ENCODE measurements at places on chromosomes 4 and X. TPM values are rescaled to one million over a fixed set of nuclear protein-coding genes. Genes with fewer than 3 reads are reported as not detected.
A peak's percentile ranks its signal among the peaks of the same experiment; 100 is the strongest.

Gene HS3ST1
- 0.48 TPM for polyA plus RNA-seq

GRCh38 chr4:20445933-20446723 is 194.4 kb downstream of the SLIT2 start:
- peak; percentile 23 for DNase-seq

DNA sequence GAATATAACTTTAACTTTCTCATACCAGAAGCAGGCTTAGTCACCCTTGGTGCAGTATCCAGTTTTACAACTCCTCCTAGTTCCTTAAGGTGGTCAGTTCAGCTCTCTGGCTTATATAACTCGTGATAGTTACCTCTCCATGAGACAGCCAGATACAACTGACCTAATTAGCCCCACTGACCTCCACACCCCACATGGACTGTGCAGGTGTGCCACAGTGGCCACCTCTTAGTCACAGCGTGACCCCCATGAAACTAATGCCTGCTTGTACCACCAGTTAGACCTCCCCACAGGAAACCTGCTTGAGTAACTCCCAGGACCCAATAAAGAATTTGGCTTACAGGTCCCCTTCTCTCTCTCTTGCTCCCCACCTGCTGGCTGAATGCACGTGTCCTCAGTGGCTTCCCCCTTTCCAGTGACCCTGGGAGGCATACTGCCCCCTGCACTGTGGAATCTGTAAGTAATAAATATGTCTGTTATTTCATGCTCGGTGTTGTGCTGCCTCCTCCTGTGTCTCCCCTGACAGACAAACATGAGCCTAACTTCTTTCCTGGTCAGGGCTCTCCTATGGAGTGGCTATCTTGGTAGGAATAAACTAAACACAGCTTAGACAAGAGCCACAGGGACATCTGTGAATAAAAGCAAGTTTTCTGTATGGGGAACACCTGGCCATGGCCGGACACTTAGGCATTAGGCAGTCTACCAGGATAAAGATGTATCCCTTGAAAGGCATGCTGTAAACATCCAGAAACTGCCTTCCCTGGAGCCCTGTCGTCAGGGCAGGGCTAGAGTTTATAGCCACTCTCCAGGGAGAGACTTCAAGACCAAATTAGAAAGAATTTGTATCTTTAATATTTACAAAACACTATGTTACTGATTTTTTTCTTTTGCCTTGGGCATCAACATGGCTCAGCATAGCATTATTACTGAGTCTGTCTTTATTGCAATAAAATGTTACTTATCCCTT is 209.7 kb upstream of the BOD1L1 start:
- DNase-seq, result no peak

- DNase-seq, result no peak
These were observed 78.0 kb downstream of the MSN start for GRCh38 chrX:65745427-65745826.

Gene CT45A5
- polyA plus RNA-seq, result not detected

- no peak for DNase-seq
These were observed 183.4 kb downstream of the NPFFR2 start for GRCh38 chr4:72215198-72215597.

DNA sequence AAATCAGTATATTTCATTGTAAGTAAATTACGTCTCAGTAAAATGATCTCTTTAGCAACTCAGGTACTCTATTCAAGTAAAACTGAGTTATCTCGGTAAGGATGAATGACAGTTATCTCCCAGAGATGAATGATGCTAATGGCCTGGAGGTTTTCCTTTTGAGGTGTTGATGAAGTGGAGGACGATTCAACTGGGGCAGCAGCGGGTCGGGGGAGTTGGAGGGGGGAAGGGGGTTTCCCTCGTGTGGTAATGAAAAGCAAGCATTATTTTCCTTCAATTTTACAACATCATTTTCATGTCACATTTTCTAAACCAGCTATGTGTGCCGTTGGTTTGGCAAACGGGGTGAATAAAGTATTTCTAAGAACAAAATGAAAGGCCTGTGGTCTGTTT is 92.4 kb upstream of the ATXN3L start:
- no peak for DNase-seq

- no peak for DNase-seq
These were observed 14.2 kb downstream of the PHOX2B start for GRCh38 chr4:41734371-41734770.

DNA sequence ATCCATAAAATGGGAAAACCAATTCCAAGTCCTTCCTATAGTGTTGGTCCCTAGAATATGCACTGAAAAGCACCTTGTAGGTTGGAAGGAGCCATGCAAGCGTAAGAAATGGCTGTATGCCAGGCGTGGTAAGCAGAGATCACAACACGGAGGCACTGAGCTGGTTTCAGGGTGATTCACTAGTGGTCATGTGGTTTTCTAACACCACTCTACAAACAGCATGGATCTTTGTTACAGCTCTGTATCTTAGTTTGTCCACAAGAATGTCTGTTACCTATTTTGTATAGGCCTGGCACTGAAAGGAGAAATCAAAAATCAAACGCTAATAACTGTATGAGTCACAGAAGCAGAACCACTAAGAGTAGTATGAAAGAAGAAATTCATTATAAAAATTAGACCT is 71.9 kb downstream of the MAGEB17 start:
- no peak for DNase-seq

DNA sequence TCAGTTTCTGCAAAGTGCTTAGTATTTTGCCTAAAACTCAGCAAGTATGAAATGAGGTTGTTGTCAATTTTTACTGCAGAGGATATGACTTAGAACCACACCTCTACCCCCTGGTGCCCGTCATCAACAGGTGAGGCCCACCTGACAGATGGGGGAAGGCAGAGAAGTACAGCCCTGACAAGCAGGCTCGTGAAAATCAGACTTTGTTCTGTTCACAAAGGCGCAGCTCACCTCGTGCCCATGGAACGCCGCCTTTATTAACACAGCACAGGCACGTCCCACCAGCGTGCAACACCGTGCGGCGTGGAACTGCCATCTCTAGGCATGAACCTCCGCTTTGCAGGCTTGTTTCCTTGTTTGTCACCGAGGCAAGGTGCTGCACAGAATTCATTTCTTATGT is 13.3 kb downstream of the CYP4V2 start:
- DNase-seq, result no peak

DNA sequence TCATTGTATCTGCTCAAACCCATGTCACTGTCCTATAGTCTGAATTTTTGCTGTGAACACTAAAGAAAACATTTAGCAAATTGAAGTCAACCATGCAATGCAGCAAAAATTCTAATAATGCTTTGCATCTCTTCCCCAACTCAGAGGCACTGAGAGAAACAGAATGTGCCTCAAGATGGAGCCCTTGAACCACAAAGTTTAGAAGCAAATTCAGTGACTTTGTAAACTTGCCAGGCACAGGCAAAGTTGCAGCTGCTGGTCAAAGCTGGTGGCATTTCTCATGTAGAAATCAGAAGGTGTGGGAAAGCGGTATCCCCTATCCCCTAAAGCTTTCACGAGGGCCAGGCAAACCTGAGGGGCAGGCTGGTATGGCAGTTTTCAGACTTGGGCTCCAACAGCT is 121.7 kb upstream of the DIPK2B start:
- DNase-seq, result peak; percentile 41

Gene LAMP2
- 140 TPM for polyA plus RNA-seq
